NCI-H1436 treated with DMSO at 0.1 percent for 48 hours (cell line): ENCODE measurements at places on chromosomes 6 and 20.

GRCh38 chr6:119052292-119052889, 26.1 kb downstream of the FAM184A start:
- no peak for DNase-seq

- DNase-seq: no peak
Measured at GRCh38 chr20:33351696-33352095, 49.6 kb downstream of the CDK5RAP1 start.

DNA sequence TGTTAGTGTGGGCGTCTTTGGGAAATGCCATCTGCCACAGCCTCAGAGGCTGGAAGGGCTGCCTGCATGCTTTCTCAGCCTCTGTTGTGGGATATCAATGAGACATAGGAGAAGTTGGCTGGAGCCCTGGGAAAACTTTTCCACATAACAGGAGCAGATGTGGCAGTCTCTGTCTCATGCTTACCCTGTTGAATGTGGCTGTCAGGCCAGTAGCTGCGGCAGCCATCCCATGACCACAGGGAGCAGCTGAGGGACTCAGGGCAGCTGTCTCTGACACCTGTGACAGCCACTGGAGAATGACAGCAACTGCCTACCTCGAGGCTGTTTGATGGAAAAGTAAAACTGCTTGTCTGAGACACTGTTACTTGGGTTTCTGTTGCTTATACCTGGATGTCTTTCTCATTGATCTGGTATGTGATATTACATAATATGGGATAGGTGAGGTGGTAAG, 64.4 kb downstream of the TULP4 start:
- DNase-seq: no peak

DNA sequence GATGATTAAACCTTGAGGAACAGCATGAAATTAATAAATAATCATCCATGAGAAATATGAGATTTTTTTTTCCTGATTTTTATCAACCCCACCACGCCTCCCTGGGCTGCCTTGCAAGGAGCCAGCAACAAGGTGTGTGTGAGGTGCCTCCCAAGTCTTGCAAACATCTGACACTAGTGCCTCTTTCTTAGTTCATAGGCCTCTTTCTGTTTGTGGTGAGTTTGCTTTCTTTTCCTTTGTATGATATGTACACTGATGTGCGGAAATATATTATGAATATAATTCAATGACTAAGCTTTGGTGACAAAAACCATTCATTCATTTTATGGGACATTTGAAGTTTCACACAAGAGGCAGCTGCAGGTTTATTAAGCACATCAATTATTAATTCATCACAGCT, 63.2 kb upstream of the SYNDIG1 start:
- no peak for DNase-seq
